ENCODE measurements at places on chromosomes 5 and 9.

GRCh38 chr9:2209400-2209799 is 194.3 kb downstream of the SMARCA2 start:
- no peak for DNase-seq

DNA sequence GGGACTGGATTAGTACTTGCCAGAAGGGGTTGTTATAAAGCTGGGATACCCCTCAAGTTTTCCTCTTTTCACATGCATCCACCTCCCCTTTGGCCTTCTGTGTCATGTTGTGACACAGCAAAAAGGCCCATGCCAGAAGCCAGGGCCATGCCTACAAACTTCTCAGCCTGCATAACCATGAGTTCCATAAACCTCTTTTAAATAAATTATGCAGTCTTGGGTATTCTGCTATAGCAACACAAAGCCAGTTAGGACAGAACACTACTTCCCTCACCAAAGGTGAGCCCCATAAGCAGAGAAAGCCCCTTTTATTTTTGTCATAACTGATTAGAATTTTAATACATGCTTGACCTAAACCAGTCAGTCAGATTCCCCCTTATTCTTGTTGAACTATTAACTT is 801.3 kb downstream of the DNAH5 start:
- DNase-seq, result no peak

DNA sequence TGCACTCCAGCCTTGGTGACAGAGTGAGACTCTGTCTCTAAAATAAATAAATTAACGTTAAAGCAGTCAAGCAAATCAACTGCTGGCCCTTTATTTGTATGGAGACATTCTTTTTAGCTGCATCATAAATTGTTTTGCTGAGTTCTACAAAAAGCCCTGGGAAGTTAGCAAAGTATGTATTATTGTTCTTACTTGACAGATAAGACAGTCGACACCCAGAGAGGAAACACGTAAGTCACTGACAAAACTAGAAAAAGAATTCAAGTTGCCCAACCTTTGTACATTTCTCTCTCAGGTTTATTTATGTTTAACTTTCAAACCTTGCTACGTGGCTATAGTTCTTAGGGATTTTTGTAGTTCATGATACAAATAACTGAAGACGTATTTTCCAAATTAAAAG is 40.4 kb upstream of the MACIR start:
- no peak for DNase-seq

DNA sequence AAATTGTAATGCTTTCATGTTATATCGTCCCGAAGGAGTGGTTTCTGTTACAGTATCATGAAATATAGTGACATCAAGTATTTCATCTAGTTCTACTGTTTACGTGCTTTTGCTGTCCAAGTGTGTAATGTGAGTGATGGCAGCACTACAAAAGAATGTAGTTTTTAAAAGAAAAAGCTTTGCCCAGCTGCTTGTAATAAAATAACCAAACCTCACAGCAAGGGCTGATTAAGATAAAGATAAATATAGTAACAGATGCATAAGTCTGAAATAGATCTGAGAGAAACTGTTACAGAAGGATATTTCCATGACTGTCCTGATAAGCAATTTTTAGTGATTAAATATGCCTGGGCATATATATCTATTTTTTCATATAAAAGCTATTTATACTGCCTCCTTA is 106.4 kb downstream of the AUH start:
- no peak for DNase-seq

GRCh38 chr5:45260292-45260691 is 435.9 kb downstream of the HCN1 start:
- DNase-seq, result no peak

DNA sequence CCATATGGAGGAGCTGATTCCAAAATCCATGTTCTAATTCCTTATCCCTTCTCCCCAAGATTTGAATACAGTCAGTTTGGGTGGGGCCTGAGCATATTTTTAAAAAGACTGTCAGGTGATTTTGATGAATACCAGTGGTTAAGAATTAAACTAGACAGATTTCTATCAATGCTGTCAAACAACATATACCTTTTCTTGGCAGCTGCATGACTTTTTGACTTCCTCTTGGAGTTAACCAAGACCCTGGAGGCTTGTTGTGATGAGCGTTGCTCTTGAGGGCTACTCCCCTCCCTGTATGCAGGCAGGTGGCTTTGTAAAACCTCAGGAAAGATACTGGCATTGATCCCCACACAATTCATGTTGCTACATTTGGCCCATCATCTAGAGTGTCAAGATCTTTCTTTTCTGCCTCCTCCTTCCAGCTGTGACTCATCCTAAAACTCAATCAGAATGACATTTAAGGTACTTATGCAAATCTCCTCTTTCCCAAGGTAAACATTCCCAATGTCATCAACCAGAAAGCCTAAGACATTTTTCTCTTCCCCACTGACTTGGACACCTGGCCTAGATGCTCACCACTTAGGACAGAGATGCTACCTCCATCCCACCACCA is 61.7 kb downstream of the PPP2R2B start:
- no peak for DNase-seq

- DNase-seq, result no peak
Observed at GRCh38 chr5:219991-220390, 1.9 kb downstream of the SDHA start.

GRCh38 chr9:5586391-5586802 is 42.5 kb upstream of the RIC1 start:
- no peak for DNase-seq

DNA sequence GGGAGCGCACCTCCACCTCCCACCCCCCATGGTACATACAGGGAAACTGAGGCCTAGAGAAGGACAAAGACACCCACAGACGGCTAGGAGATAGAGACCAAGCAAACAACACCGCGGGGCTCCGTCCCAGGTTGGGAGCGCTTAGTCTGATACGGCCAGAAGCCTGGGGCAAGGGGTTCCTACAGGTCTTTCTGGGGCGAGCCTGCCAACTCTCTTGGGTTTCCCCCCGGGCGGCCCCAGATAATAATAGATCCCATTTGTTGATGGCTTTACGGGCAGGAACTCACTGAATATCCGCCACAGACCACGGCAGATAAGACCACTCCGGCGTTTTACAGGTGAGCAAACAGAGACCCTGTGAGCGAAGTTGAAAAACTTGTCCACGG is 5.0 kb upstream of the EBF1 start:
- no peak for DNase-seq

Data from DMS53 (cell line).